Urinary bladder (tissue), 4 donors: ENCODE measurements at places on chromosomes 12 and 14. TPM values are rescaled to one million over a fixed set of nuclear protein-coding genes. Genes with fewer than 3 reads are reported as not detected.

DNA sequence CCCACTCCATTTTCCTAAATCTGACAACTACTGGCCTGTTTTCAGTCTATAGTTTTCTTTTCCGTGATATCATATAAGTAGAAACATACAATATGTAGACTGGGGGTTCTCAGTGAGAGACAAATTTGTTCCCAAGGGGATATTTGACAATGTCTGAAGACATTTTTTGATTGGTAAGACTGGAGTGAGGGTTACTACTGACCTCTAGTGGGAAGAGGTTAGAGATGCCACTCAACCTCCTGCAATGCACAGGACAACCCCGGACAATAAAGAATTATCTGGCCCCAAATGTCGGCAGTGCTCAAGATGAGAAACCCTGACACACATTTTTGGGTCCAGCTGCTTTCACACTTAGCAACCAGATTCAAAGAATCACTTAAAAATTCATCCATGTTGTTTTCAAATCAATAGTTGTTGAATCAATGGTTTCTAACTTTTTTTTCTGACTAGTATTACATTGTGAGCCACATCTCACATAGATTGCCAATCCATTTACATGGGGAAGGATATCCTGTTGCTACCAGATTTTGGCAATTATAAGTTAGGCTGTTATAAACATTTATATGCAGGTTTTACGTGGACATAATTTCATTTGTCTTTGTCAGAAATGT, 307.1 kb downstream of the RPL10L start:
- DNase-seq: no peak

DNA sequence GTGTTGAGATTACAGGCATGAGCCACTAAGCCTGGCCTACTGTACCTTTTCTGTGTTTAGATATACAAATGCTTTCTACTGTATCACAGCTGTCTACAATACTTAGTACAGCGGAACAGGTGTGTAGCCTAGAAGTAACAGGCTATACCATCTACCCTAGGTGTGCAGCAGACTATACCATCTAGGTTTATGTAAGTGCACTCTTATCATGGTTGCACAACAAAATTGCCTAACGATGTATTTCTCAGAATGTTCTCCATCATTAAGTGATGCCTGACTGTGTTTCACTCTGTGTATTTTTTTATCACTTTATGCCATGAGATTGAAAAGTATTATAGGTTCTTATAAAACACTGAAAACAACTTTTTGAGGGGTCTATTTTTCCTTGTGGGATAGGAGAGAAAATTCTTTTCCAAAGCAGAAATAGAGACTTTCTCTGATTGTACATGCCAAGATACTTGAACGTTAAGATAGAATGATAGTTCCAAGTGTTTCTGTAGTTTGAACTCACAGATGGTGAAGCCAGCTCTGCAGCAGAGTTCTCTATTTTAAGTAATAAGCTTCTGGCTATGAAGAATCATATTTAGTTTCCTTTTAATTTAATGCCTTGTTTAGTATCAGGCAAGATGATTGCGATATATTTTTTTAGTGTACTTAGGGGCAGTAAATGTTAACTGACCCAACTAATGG, 17.0 kb downstream of the TMPRSS12 start:
- DNase-seq: no peak

DNA sequence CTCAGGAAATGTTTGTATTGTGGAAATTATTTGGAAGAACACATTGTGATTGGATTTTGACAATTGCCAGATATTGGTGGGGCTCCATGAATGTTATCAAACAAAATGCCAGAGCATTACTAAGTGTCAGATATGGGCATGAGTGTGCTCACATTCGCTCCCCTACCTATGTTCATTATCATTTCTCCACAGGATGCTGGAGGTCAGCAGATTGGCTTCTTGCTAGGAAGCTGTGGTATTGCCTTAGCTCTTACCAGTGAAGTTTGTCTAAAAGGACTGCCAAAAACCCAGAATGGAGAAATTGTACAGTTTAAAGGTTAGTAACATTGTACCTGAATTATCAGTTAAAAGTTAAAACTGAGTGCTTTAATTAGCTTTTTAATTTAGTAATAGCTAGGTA, 78.3 kb upstream of the ATF1 start:
- no peak for DNase-seq

GRCh38 chr14:69324341-69324931, 64.5 kb downstream of the GALNT16 start:
- no peak for DNase-seq

GRCh38 chr12:119673634-119674033, 5.7 kb downstream of the PRKAB1 start:
- no peak for DNase-seq

DNA sequence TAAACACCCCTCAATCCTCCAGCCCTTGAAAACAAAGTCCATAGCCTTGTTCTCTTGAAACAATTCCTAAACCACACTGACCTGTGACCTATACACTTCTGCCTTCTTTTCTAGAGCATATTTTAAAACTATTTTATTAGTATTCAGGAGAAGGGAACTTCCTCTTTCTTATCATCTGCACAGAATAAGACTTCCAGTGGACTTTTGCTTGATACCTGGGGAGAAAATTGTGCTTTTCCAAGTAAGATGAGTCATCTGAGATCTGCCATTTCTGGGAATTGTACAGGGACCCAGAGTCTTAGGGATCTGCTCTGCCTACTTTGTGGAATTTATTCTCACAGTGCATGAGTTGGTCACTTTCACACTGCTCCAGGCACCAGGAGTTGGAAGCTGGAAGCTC, 10.5 kb upstream of the WNT5B start:
- no peak for DNase-seq

DNA sequence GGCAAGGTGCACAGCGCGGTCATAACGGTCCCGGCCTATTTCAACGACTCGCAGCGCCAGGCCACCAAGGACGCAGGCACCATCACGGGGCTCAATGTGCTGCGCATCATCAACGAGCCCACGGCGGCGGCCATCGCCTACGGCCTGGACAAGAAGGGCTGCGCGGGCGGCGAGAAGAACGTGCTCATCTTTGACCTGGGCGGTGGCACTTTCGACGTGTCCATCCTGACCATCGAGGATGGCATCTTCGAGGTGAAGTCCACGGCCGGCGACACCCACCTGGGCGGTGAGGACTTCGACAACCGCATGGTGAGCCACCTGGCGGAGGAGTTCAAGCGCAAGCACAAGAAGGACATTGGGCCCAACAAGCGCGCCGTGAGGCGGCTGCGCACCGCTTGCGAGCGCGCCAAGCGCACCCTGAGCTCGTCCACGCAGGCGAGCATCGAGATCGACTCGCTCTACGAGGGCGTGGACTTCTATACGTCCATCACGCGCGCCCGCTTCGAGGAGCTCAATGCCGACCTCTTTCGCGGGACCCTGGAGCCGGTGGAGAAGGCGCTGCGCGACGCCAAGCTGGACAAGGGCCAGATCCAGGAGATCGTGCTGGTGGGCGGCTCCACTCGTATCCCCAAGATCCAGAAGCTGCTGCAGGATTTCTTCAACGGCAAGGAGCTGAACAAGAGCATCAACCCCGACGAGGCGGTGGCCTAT, 875 bp downstream of the HSPA2 start:
- no peak for DNase-seq

The DTD2 gene
- 39.1 TPM for total RNA-seq

DNA sequence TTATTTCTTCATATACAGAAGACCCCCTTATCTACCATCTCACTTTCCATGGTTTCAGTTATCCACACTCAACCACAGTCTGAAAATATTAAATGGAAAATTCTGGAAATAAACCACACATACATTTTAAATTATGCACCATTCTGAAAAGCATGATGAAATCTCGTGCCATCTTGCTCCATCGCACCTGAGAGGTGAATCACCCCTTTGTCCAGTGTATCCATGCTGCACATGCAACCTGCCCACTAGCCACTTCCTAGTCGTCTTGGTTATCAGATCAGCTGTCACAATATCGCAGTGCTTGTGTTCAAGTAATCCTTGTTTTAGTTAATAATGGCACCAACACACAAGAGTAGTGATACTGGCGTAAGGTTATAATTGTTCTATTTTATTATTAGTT, 145.7 kb downstream of the C12orf42 start:
- DNase-seq: no peak

DNA sequence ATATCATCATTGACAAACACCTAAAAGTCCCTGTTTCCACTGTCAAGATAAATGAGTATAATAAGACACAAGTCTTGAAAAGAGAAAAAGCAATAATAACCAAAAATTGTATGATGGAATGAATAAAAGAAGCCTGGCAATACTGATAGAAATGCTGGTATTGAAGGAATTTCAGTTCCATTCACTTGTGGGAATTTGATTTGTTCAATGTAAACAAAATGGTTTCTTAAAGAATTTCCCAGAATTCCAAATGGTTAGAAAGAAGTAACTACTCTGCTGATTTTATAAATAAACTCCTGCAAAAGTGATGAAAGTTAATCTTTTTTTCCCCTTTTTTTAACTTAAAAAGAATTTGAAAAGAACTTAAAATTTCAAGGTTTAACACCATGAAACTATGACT, 129.9 kb upstream of the PDZRN4 start:
- no peak for DNase-seq

The TMEM63C gene
- 0.85 TPM for total RNA-seq

The CPNE6 gene
- 0.58 TPM for total RNA-seq

- DNase-seq: no peak
These were observed 523 bp downstream of the WSB2 start for GRCh38 chr12:118060301-118061010.

DNA sequence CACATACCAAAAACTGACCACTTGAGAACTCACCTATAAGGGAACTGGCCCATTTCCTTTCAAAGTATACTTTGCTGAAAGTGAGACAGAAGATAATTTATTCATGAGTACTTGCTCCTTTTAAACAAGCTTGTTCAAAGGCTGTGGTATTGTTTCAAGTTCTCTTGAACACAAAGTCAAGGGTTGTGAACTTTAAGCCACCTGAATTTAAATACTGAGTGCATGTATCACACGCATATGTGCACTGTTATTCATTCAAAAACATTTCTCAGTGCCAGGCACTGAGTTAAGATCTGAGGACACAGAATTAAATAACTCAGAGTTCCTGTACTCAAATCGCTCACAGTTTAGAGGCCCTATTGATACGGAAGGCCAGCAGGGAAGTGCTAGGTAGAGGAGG, 19.1 kb upstream of the LDHB start:
- no peak for DNase-seq

DNA sequence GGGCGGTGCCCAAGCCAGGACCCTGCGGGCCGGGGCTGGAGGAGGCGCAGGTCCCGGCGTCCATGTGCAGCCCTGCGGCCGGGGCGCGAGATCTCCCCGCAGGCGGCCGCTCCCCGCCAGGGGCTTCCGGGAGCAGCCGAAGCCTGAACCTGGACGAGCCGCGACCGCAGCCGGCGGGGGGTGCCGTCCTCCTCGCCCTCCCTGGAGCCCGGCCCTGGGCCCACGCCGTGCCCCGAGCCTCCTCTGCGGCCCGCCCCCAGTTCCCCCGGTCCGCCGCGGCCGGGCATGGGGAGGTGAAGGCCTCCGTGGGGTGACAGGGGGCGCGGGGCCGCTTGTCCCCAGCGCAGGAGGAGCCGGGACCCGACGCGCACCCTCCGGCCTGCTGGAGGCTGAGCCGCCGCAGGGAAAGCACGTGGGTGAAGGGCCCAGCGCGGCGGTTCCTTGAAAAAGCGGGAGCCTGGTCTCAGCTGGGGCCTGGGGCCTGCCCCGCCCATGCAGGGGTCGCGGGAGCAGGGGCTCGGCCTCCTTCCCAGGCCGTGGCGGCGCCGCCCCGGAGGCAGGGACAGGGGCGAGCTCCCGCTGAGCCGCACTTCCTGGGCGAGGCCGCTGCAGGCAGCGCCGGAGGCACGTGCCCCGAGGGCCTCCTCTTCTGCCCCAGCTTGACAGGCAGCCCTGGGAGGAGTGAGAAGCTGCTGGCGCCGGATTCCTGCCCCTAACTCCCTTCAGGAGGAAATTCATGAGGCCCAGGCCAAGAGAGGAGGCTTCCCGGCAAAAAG, 55.6 kb upstream of the PPP2R5C start:
- no peak for DNase-seq

The MSI1 gene
- 1.5 TPM for total RNA-seq

- no peak for DNase-seq
These were observed 99.2 kb downstream of the PHETA1 start for GRCh38 chr12:111269718-111270117.

DNA sequence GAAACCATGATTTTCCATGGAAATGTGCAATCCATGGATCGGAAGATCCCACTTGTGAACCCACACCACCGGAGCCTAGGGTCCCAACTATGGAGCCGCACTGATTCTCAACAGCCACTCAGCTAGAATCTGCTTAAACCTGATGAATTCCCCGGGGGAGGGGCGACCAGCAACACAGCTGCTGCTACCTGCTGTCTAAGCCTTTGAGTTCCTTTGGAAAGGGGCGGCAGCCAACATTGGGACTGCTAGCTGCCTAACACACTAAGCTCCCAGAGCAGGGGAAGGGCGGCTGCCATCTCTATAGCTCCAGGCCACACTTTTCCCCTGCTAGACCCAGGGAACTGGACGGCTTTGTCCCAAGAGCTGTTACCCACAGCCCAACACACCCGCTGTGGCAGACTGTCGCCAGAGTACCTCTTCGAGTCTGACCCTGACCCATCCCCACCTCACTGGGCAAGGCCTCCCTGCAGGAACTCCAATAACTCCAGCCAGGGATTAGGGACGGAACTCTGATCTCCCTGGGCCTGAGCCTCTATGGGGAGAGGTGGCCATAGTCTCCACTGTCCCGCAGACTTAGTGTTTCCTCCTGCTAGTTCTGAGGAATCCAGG, 205.8 kb upstream of the SLC16A7 start:
- DNase-seq: no peak

DNA sequence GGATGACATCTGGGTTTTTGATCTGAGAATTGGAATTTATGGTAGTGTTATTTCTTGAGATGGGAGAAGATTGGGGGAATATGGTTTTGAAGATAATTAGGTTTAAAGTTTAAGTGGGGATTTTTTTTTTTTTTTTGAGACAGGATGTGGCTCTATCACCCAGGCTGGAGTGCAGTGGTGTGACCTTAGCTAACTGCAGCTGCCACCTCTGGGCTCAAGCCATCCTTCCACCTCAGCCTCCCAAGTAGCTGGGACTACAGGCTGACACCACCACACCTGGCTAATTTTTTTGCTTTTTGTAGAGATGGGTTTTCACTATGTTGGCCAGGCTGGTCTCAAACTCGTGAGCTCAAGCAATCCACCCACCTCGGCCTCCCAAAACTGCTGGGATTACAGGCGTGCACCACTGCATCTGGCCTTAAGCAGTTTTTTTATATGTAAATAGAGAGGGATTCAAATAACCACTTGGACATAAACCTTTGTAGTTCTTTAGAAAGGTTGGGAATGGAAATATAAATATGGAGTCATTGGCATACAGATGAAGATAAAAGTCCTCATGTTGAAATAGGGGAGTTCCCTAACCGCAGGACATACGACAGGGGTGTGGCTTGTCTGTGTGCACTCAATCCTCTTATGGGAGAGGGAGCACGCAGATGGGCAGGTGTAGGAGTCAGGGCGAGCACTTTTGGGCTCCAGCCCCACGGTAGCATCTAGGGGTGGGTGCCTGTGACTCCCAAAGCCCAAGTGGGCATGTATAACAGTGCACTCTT, 4.7 kb downstream of the LIN52 start:
- DNase-seq: no peak

The AQP2 gene
- total RNA-seq: not detected

The DNAH10 gene
- total RNA-seq: 0.90 TPM

GRCh38 chr14:69115407-69116185, 37.3 kb downstream of the DCAF5 start:
- no peak for DNase-seq
